DMS 273 treated with DMSO at 0.1 percent for 48 hours (cell line): ENCODE measurements at places on chromosomes 2 and 18.

DNA sequence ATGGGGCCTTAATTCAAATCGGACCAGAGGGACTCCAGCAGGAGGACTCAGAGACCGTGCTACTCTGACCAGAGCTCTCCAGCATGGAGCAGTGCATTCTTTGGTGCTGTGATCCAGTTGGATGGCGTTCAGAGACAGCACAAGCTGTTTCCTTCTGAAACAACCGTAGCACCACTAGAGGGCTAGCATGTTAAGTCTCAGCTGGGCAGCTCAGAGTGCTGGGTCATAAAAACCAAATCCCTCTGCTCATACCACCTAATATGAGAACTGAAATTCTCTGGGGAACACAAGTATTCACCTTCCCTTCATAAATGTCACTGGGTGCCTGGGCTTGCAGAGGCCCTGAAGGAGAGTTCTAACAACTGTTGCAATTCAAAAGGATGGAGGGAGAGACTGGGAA, 97.7 kb upstream of the TFCP2L1 start:
- DNase-seq = no peak

DNA sequence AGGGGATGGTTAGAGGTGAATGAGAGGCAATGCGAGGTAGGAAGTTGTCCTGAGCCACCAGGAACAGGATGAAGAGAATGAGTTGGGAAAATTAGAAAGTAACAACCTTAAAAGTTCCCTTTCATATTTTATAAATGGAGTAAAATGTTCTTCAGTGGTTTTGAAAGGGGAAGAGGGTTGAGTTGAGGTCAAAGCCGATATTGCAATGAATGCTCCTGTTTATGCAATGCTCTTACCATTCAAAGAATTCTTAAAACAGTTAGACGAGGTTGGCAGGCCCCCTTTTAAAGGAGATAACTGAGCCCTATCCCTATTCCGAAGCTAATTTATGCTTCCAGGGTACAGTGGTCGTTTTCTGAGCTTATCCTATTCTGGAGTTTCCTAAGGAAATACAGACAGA, 2110.3 kb upstream of the CELF4 start:
- DNase-seq = no peak

DNA sequence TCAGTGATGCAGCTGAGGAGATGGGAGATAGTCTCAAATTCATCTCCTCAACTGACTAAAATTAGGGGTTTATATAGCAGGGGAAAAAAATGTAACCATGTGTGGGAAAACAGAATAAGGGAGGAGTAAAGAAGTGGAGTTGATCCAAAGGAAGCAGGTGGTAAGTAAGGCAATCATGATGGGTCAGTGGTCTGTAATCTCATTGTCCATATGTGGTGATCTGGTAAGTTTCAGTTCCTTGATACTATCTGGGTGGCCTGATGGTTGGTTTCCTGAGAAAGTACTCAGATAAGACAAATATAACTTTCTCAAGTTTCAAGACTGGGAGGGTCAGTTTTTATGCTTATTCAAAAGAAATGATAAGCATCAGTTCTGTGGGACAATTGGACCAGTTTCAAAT, 312.3 kb upstream of the KCNJ3 start:
- no peak for DNase-seq

GRCh38 chr18:46718501-46719341, 38.1 kb downstream of the ST8SIA5 start:
- no peak for DNase-seq

- DNase-seq = no peak
These were observed 45.8 kb downstream of the ROCK2 start for GRCh38 chr2:11298592-11298991.

- no peak for DNase-seq
These were observed 52.3 kb upstream of the ROCK1 start for GRCh38 chr18:21163647-21164547.

- DNase-seq = no peak
These were observed 161.6 kb upstream of the TRIB2 start for GRCh38 chr2:12555012-12555645.

- no peak for DNase-seq
These were observed 32.1 kb upstream of the SPATS2L start for GRCh38 chr2:200274116-200275075.

DNA sequence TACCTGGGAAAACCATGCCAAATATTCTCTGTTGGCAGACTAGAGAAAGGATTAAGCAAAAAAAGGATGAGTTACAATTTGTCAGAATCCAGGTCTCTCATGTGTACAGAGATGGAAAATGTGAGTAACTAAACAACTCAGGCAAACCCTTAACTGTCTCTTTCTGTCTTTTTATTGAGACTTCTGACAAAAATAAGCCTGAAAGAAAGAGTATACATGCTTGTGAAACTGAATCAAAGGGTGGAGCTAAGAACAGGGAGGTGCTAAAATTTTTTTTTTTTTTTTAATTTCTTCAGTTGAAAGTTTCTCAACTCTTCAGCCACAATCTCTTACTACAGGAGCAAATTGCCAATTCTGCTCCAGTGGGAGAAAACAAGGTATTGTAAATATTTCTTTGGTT, at the start of gene SERPINB10:
TSS of gene SERPINB10 (plus strand) at position 295 of the 400 bp plus-strand sequence. CDS start 7,553 bp downstream, outside the sequence.
- no peak for DNase-seq

DNA sequence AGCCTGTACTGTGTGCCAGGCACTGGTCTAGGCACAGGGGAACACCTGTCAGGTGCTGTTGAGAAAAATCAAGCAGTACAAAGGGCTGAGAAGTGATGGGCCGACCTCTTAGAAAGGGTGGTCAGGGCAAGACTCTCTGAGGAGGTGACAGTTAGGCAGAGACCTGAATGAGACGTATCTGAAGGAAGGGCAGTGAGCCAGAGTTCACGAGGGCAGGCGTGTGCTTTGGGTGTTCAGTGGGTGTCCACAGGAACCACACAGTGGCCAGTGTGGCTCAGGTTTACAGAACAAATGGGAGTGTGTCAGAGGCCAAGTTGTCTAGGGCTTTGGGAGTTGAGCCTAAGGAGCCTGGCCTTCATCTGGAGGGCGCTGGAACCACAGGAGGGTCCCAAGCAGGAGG, 6.2 kb downstream of the ARMC9 start:
- DNase-seq = no peak

- no peak for DNase-seq
These were observed 39.1 kb downstream of the LRRC30 start for GRCh38 chr18:7269942-7270341.

GRCh38 chr2:196750977-196751631, 48.4 kb downstream of the GTF3C3 start:
- peak; percentile 27 for DNase-seq

GRCh38 chr2:50624506-50624905, 407.4 kb downstream of the NRXN1 start:
- DNase-seq = peak; percentile 80

GRCh38 chr2:67489396-67489795, 92.3 kb downstream of the ETAA1 start:
- no peak for DNase-seq

DNA sequence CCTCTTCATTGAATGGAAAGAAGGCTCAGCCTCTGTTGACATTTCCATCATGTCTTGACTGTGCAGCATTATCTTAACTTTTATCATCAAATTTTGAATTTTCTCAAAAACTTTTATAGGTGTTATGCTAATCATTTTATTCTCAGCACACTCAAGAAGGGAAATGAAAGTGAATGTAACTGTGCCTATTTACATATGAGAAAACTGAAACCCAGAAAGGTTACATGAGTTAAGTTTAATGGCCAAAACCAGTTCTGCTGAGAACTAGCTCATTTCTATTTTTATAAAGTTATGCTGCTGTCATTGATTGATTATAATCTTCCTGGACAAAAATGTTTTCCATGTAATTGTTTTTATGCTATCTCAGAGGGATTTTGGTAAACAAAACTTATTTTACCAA, 618.8 kb upstream of the NRXN1 start:
- no peak for DNase-seq

DNA sequence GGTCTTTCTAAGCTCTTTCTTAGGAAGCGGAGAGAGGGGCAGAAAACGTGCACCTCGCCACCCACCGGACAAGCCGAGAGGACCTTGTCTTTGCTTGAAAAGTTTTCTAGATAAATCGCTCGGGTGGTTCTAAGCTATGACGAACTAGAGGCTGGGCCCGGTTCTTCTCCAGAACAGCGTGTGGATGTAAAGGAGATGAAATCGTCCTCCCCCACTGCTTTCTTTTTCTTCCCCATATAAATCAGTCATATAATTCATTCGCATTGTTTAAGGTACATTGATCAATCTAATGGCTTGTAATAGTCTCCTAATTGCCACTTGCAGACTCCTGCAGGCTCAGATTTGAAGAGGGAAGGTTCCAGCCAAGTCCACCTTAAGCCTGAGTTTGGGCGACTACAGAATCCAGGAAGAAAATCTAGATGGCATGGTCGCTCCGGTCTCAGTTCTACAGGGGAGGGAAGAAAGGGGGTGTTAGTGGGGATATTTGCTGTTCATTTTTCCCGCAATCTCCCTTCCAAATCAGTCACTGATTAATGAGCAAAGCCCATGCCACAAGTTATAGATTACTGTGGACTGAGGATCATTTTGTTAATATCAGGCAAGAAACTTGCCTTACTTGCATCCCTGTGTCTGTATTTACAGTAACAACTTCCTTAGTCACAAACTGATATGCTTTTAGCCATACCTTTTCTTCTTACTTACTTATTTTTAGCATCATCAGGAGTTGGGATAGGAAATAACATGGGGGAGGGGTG, 5.6 kb upstream of the SP9 start:
- no peak for DNase-seq

- no peak for DNase-seq
These were observed 370.8 kb downstream of the OSR1 start for GRCh38 chr2:18987592-18988073.

DNA sequence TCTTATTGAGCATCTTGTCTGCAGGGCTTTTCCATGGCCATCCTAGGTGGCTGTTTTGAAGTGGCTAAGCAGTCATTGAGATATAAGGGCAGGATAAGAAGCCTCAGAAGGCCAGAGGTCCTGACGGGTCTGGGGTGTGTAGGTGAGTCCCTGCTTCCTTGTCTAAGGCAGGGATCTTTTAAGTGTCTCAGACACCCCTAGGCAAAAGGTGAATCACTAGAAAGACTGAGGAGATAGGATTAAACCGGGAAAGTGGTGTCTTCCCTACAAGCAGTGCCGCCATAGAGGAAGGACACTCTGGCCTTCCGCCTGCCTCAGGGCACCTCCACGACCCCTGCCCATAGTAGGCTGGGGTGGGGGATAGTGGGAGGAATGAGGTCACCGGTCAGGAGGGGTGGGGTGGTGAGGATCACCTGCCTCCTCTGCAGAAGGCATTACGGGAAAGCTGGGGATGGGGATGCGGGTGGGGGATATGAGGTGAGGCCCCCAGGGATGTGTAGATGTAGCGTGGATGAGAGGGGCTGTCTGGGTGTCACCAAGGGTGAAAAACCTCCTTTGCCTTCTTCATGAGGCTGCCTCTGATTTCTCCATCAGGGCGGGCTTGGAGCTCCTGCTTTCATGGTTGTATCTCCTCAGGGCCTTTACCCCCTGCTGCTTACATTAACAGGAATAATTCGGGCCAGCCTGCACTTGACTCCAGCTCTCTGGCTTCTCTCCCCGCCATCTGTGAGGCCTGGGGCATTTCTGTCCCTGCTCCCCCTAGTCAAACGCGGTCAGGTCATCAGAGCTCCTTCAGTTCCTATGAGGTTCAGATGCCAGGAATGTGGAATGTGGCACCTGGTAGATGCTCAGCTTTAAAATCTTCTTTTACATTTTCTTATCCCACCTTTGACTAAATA, 244.0 kb downstream of the DYSF start:
- DNase-seq = peak; percentile 60

DNA sequence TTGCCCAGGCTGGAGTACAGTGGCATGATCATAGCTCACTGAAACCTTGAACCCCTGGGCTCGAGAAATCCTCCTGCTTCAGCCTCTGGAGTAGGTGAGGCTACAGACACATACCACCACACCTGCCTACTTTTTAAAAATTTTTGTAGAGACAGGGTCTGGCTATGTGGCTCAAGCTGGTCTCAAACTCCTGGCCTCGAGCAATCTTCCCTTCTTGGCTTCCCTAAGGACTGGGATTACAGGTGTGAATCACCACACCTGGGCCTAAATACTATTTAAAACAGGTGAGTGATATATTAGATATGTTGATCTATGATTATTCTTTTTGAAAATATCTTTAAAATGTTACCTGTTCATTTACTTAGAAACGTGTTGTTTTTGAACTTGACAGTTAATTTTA, 57.2 kb downstream of the MOGAT1 start:
- no peak for DNase-seq

DNA sequence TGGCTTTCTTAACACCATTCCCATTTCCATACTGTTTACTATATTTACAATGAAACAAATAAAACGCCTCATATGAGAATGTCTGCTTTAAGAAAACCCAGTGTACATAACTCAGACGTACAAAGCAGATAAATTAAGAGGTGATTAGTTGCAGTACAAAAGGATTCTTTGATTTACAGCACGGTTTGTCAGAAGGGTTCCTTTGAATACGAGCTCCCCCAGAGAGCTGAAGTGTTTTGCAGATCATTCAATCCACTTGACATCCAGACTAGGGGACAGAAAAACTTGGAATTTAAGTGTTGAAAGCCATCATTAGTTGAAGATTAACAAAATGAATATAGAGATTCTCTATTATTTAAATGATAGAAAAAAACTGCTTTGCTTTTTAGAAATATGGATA, 72.5 kb downstream of the RAPGEF4 start:
- no peak for DNase-seq

DNA sequence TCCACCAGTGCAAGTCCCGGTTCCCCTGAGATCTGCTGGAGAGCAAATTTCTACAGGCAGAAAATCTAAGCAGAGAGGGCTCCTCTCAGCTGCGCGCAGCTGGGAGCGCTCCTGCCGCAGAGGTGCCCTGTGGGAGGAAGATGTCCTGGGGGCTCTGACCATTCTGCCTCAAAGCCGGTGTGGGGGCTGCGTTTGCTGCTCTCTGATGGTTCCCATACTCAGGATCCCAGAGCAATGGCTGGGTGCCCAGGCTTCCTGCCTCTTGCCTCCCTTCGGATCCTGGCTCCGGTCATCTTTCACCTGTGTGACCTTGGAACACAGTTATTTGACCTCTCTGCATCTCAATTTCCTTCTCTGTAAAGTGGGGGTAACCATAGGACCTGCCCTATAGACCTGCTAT, 434.2 kb downstream of the ZNF521 start:
- no peak for DNase-seq

DNA sequence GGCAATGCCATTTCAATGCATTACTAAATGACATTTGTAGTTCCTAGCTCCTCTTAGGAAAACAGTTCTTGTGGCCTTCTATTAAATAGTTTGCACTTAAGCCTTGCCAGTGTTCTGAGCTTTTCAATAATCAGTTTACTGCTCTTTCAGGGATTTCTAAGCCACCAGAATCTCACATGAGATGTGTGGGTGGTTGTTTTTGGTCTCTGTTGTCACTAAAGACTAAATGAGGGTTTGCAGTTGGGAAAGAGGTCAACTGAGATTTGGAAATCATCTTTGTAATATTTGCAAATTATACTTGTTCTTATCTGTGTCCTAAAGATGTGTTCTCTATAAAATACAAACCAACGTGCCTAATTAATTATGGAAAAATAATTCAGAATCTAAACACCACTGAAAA, 45.3 kb downstream of the HADHB start:
- DNase-seq = no peak

DNA sequence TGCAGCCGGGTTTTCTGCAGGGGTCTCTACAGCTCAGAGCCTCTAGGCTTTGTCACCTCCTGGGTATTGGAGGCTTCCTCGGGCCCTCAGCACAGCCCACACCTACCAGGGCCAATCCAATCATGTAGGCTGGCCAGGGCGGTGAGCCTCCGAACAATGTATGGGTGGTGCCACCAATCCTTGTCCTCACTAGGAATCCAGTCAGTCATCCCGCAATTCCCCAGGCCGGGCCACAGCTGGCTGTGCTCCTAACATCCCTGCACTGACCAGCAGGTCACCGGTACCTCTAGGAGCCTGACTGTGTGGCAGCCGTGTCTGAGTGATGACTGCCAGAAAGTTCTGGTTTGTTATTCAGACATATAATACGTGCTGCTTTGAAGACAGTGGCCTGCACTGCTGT, 129.4 kb downstream of the SH3RF3 start:
- no peak for DNase-seq
